ENCODE measurements at places on chromosomes 7 and 10. TPM values are rescaled to one million over a fixed set of nuclear protein-coding genes. Genes with fewer than 3 reads are reported as not detected.

GRCh38 chr7:142139597-142140400 is 28.3 kb downstream of the MGAM2 start:
- no peak for DNase-seq

GRCh38 chr10:47456079-47456785 is 27.7 kb downstream of the ANXA8 start:
- DNase-seq: no peak

Gene MOGAT3
- not detected for total RNA-seq

DNA sequence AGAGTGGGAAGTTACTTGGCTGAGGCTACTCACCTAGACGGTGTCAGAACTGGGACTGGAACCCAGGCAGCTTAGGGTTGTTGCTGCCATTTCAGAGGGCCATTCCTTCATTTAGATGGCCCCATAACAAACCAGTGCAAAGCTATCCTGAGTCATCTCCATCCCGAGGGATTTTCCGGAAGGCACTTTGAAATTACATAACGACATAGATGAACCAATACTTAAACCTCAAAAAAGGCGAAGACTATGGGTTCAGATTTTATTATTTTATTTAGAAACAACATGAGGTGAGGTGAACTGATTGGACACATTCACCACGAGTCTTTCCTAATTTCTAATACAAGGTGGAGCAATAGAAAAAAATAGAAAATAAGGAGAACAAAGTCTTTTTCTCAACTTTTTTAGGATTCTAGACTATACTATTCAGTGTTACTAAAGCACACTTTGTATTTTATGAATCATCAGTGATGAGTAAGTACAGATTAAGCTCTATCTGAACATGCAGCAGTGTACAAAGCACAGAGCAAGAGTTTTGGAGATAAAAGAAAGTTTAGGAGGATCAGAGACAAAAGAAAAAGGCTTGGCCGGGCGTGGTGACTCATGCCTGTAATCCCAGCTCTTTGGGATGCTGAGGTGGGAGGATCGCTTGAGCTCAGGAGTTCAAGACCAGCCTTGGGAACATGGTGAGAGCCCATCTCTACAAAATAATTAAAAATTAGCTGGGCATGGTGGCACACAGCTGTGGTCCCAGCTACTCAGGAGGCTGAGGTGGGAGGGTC is 79.5 kb upstream of the SVIL start:
- no peak for DNase-seq

GRCh38 chr10:27153845-27154193 is 365 bp downstream of the YME1L1 start:
- peak; percentile 14 for DNase-seq

DNA sequence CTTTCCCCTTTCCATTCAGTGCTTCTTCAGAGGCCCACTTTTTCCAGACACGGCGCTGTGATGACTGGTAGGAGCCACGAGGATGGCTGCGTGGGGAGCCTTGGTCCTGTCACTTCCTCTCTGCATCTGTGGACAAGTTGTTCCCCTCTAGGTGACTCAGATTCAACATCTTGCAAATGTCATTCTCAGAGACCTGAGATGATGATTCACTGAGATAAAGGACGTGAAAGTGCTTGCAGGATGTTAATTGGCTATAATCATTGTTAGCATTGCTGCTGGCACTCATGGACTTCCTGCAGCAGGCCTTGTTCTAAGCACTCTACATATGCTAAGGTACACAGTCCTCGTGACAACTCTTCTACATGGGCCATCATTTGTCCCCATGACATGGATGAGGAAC is 489.8 kb upstream of the ZMIZ1 start:
- no peak for DNase-seq

DNA sequence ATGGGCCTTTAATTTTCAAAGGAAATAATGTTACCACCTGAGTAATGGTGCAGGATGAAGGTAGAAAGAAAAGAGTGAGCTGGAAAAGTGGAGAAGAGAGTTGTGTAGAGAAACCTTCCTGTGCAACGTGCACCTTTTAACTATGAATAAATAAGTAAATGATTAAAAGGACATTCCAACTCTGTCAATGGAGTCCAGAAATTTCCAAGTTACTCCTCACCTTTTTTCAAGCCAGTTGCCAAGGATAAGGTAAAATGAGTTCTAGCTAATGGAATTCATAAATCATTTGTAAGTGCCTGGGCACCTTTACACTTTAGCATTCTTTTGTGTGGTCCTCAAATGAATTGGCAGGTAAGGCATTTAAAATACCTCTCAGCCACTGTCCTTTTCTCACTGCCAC is 549.4 kb upstream of the NRP1 start:
- no peak for DNase-seq

DNA sequence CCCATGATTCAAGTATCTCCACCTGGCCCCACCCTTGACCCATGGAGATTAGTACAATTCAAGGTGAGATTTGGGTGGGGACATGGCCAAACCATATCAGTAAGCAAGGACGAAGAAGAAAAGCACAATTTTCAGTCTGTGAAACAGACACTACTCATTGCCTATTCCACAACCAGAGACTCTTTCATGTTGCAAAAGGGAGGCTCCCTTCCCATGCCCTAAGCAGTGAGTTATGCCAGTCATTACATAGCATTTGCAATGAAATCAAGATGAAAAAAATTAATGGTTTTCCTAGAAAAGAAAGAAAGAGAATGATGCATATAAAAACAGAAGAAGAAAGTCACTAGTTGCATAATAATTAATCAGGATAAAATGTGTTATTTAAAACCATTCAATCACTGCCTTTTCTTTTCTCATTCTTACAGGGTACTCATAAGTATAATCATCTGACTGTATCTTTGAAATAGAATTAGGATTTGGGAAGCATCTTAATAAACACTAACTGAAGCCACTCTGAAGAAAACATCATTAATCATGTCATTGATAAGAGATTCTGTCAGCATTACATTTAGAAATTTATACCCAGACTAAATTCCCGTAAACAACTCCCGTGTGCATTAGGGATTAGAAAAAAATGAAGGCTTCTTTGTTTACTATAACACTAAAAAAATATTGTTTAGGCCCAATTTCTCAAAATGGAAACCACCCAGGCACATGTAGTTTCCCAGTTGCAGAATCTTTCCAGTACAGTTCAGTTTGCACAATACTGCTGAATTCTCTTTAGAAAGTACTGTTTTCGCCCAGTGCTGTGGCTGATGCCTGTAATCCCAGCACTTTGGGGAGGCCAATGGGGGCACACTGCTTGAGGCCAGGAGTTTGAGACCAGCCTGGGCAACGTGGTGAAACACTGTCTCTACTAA is 9.1 kb downstream of the PRPS1L1 start:
- DNase-seq: no peak

Gene FGFBP3
- 1.5 TPM for total RNA-seq

GRCh38 chr10:7168414-7168813 is 242.4 kb downstream of the SFMBT2 start:
- no peak for DNase-seq

DNA sequence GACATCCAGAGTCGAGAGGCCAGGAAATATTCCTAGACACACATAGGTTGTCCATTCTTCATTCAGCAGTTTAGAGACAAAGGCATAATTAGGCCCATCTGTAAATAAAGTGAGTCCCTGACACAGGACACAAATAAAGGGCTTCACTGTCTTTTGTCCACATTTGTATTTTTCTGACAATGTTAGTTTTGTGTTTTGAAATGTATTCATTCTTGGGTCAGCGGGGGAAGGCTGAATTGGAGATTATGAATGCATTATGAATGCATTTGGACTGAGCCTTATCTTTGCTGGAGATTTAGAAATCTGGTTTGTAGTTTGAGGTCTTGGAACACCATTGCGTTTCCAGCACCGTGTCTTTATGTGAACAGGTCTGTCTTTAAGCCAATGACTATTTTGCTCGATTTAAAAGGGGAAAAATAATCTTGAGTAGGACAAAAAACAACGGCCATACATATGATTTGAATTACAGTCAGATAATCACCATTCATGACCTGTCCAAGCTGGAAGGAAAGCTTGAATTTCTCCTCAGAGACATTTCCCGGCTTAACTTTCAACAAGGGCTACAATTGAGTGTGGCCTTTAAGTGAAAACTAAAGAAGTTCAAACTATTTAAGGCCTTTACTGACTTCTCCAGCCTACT is 334.8 kb downstream of the WDR11 start:
- no peak for DNase-seq

Gene ZNF511
- 24.1 TPM for total RNA-seq

- DNase-seq: no peak
These were observed 46.1 kb downstream of the CABCOCO1 start for GRCh38 chr10:61708846-61709245.

- no peak for DNase-seq
These were observed 126.8 kb upstream of the PCLO start for GRCh38 chr7:83289419-83289993.

GRCh38 chr7:2387897-2388636 is 15.3 kb upstream of the CHST12 start:
- DNase-seq: no peak

Gene NCAPG2
- 24.3 TPM for total RNA-seq

Gene LIPM
- total RNA-seq: not detected

Gene MRPL43
- 35.4 TPM for total RNA-seq

GRCh38 chr7:40498924-40499510 is 364.2 kb downstream of the SUGCT start:
- no peak for DNase-seq

GRCh38 chr10:132335189-132336063 is 3.4 kb downstream of the LRRC27 start:
- DNase-seq: no peak

Gene PTTG1IP2
- total RNA-seq: not detected

Gene ACTR1A
- 64.7 TPM for total RNA-seq

Gene IDI2
- total RNA-seq: not detected

DNA sequence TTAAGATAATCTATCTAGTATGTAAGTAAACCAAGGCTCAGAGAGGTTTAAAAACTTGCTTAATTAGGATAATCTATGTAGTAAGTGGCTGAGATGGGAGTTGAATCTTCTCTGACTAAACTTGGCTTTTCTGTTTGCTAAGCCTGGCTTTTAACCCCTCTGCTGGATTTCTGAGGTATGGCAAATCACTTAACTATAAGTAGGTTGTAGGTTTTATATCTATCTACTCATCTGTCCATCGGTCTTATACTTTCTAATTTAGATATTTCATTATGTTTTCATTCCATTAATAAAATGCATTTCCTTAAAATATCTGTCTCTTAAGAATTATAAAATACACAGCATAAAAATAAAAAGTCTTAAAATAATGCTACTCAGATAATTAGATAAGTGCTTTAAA is 59.4 kb downstream of the ST7 start:
- no peak for DNase-seq

DNA sequence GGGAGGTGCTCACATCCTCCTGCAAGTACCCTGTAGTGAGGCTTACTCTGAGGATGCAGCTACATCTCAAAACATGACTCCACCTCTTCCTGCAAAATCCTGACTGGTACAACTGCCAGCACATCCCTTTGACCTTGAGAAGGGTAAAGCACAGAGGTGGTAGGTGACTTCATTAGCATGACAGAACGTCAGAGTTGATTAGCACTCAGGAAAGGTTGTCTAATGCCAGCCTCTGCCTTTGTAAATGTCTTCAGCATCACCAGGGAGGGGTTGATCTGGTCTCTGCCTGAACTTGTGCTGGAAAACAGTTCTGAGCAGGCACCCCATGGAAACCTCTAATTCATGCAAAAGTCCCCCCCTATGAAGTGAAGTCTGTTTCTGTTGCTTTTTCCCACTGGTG is 591.3 kb upstream of the GALNT17 start:
- no peak for DNase-seq

DNA sequence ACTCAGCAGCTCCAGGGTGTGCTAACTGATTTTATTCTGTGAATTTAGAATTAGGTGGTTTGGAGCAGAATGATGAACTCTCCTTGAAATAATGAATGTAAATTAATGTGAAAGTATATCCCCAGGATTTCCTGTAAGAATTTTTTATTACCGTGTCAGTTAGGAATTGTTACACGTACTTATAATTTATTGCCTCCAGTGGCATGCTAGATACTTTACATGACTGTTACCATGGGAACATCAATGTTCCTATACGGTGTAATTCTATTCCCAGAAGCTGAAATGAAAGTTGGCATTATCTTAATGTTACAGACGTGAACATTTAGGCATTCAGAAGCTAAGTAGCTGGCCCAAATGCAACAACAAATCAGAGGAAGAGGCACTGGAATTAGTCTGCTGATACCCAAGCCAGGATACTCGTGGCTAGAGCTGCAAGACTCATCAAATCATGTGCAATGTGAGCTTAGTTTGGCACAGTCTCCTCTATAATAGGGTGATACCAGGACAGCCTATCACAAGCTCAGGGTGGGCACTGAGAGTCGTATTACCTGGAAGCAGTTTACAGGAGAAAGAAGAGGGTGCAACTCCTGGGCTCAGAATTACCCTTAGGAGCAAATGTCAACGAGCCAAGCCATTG is 30.0 kb upstream of the PRKAR2B start:
- DNase-seq: no peak

- DNase-seq: no peak
These were observed 469.4 kb downstream of the KCNMA1 start for GRCh38 chr10:77168161-77168560.

DNA sequence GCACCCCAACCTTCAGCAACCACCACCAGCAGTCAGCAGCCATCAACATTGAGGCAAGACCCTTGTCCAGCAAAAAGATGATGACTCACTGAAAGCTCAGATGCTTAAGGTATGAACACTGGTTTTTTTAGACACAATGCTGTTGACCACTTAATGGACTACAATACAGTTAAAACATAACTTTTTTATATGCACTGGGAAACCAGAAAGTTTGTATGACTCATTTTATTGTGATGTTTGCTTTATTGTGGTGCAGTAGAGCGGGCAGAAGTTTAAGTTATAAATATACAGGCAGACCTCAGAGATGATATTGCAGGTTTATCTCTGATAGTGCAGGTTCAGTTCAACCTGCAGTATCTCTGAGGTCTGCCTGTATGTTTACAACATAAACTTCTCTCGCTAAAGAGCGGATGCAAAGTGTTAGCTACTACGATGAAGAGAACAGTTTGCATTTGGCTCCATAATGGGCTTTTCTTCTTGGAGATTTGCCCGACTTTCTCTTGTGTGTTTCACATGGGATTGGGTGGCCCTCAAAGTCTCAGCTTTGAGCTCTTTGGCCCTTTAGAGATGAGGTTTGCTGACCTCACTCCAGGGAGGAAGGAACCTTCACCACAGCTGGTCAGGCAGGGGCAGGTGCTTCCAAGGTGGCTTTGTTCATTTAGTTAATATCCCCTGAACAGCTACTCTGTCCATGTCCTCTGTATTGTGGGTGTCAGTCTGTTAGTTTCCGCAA is 84.4 kb upstream of the SHH start:
- no peak for DNase-seq

DNA sequence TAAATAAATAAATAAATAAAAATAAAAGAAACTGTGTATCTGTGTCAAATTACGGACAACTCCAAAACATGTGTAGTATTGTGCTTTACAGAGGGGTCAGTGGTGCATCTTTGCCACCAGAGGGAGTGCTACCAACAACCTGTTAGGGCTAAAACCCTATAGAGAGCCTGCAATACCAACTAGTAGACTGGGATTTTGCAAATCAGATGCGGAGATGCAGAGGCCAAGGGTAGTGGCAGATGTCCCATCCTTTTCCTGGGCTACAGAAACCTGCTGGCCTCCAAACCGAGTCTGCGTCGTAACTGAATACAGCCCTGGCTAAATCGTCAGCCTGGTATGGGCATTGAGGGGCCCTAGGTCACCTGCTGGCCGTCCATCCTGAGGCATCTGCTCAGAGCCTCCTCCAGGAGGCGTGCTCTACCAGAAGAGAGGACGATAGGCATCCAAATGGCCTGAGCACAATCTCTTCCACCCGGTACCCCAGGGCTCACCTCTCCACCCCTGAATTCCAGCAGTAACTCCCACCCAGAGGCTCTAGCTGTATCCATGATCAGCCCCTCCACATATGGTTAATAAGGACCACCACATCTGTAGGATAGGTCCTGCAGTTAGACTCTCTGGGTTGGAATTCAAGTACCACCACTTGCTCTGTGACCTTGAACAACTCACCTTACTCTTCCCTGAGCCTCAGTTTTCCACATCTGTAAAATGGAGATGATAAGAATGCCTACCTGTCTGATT is 6.2 kb upstream of the RRP12 start:
- DNase-seq: peak; percentile 66
